ENCODE measurements at places on chromosomes 16 and 17.

DNA sequence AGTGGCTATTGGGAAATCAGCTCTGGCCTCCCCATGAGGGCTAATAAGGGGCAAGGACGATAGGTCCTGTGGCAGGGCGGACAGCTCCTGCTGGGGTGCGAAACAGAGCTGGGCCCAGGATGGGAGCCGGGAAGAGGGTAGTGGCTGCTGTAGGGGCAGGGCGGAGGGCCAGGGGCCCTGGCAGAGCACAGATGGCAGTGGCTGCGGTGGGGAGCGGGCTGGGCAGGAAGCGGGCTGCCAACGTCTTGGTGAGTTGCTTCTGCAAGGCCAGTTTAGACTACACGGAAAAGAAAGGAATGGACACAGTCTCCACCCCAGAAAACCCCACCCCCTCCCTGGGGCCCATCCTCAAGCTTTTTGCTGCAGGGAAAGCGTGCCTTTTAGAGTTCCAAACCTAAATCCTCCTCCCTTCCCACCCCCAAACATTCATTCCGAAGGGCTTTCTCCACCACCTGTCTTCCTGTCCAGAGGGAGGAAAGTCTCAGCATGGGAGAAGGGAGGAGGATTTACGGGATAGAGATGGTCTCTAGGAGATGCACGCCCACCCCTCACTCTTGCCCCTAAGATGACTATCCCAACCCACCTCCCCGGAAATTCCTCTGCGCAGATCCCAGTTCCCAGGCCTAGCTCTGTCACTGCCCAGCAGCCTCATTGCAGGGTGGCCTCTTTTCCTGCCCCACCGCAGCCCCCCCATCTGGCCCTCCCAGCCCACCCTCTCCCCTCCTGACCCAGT, 7.1 kb downstream of the NKIRAS2 start:
- DNase-seq: no peak

DNA sequence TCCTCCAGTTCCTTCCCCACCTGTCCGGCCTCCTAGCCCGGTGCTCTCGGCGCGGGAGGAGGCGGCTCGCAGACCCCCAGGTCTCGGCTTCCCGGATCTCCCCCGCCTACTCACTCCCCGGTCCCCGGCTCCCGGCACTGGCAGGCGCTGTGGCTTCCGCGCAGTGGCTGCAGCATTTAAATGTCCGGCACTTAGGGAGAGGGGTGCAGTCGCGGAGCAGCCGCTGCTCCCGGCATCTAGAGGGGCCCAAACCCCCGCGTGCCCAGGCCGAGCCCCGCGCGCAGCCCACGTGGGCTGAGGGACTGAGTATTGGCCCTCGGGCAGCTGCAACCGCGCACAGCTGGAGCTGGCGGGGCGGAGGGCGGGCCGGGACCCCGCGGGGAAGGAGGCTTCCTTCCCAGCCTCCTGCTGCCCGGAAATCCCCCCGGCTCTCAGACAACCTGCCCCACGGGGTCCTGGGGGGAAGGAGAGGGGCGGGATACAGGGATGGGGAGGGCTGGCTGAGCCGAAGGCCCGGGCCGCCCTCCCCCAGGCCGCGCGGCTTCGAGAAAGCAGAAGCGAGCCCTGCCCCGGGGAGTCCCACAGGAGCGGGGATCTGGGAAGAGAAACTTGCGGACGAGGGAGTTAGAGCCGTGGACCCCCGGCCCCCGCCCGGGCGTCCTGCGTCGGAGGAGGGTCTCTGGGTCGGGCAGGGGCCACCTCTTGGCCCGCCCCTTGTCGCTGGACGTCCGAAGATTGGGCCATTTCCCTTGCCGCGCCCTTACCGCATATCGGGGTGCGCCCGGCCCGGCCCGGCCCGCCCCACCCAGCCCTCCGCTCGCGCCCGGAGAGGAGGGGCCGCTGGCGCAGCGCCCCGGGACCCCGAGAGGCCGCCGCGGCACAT, at the start of gene MMP25:
TSS of gene MMP25 (plus strand) at position 804 of the 883 bp plus-strand sequence. CDS start 357 bp downstream, outside the sequence.
- no peak for DNase-seq

GRCh38 chr17:77692571-77693161, 265.8 kb upstream of the TNRC6C start:
- DNase-seq: no peak

GRCh38 chr17:19641687-19642372, 6.7 kb upstream of the ALDH3A2 start:
- DNase-seq: no peak

- DNase-seq: no peak
These were observed 33.9 kb downstream of the COTL1 start for GRCh38 chr16:84583995-84584394.

DNA sequence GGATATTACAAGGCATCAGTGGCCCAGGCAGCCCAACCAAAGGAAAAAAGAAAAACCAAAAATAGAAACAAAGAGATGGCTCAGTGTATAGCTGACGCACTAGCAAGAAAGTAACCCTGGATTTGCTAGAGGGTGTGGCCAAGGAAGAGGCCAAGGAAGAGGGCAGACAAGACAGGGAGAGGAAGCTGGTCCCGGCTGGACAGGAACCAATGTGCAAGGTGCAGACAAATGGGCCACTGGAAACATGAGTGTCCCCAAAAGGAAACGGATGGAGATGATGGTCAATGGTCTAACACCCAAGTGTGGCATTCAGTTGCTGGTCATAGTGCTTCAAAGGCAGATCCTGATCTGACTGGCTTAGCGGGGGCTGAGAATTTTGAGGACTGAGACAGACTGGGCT, 10.7 kb downstream of the POLR3K start:
- no peak for DNase-seq

DNA sequence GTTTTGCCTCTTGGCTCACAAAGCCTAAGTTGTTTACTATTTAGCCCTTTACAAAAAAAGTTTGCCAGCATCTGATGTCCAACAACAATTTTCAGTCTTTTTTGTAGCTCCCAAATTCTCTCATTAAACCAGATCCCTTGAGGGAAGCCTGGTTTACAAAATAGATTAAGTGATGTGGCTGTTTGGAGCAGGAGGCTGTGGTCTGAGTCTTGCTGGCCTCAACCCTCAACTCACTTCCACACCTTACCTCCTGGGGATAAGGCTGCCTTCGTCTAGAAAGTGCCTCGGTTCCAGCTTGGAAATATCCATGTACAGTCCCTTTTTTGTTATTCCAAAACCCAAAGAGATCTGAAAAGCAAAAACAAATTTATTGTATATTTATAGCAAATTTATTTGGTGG, 138.4 kb downstream of the WWOX start:
- no peak for DNase-seq

- DNase-seq: no peak
These were observed 225.4 kb downstream of the SEC14L1 start for GRCh38 chr17:77366206-77366557.

GRCh38 chr17:58956997-58957724, 149.5 kb downstream of the TRIM37 start:
- no peak for DNase-seq

- no peak for DNase-seq
These were observed 185.5 kb upstream of the DYNLRB2 start for GRCh38 chr16:80355335-80355734.

GRCh38 chr17:21058098-21058893, 15.5 kb upstream of the USP22 start:
- no peak for DNase-seq

GRCh38 chr16:48605518-48606110, 4.4 kb downstream of the N4BP1 start:
- DNase-seq: no peak

- DNase-seq: no peak
These were observed 15.1 kb upstream of the PDK2 start for GRCh38 chr17:50080096-50080480.

DNA sequence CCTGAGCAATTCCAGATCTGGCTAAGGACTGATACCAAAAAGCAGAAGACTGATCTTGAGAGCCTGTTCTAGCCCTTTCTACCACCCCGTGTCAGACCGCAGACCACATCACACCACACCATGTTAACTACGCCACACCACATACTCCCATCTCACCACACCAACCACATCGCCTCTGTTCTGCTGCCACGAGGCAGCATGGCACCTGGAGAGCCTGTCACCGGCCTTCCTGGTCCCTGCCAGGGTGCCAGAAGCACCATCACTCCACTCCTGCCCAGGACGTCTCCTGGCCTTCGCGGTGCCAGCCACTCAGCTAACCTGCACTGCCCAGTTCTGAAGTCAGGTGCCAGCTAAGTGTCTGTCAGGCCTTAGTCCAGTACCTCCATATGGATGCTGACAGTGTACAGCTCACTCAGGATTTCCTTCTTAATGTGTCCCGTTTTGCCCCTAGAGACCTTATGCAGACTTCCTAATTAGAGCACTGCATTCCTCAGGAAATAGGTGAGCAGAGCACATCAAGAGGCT, 37.2 kb upstream of the BCAR1 start:
- peak; percentile 57 for DNase-seq

DNA sequence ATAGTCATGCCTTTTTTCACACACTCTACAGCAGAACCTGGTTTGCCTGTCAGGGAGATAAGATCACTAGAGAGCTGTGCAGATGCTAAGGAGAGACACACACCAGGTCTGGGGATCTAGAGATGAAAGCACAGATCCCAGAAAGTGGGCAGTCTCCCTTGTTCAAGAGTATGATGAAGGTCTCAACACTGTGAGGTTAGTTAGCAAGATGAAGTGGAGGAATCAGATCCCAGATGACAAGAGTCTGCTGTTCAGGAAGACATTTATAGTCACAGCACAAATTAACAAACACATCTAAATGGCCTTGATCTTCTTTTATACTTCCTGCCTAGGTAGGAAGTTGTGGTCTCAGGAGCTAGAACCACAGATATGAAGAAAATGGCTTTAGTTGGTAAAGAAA, 23.4 kb upstream of the SKAP1 start:
- no peak for DNase-seq

GRCh38 chr16:67246756-67247191, 507 bp downstream of the FHOD1 start:
- no peak for DNase-seq

GRCh38 chr17:67759355-67760171, 41.8 kb downstream of the NOL11 start:
- no peak for DNase-seq

DNA sequence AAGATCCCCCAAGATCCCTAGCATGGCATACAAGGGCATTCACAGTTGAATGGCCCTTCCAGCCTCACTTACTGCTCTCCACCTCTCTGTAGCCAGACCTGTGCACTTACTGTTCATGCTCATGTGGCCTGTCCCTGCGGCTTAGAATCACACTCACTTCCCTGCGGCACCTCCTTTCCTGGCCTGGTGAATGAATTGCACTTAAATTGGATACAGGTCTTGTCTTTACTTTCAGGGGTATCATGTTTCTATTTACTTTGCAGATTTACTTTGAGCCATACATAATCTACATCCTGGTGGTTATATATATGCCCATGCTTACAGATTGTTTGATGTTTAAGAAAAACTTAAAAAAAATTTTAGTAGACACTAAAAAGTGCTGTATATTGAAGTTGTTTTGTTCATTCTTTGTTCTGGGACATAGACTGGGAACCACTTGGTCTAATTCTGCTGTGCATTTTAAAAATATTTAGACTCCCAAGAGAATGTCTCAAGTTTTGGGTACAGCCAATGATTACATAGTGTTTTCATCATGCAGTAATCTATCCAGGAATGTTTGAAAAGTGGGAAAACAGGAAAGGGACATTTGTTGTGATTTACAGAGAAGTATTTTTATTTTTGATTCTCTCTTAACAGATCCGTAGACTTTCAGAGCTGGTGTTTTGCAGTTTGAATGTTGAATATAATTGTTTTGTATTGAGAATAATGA, 63.9 kb downstream of the NUP88 start:
- no peak for DNase-seq

DNA sequence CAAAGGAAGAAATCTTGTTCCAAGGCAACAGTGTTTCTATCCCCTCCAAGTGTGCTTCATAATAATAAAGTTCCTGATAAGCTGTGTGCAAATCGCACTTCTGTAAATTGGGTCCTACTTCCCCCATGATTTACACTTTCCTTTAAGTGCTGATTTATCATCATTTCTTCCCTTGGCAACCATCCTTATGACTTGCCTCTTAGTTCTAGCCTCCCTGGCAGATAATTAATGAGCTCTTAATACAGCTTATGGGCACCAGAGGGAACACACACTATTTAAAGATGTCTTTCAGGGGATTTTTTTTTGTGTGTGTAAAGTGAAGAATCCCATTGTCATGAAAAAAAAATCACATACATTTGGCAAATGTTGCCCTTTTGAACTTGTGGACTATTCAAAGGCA, 101.6 kb upstream of the MPHOSPH6 start:
- no peak for DNase-seq

DNA sequence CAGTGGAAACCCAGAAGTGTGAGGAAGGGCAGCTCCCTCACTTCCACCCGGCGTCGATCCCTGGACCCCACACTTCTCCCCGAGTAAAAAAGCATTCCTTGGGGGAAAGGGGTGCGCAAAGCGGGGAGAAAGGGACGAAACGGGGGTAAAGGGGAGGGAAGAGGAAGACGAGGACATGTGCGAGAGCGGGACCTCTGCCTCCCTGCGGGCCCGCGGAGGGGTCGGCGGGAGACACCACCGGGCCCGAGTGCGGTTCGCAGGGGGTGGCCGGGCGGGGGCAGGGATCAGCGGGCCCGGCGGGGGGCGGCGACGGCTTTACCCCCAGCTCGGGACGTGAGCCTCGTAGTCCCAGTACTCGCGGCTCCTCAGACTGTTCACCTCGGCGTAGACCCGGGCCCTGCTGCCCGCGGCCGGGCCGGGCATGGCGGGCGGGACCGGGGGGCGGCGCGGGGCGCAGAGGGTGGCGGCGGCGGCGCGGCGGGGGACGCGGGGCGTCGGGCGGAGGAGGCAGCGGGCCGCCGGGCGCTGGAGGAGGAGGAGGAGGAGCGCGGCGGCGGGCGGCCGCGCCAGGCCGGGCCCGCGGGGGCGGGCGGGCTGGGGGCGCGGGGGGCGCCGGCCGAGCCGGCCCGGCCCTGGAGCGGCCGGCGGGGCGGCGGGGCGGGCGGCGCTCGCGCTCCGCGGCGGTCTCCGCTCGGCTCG, 443 bp downstream of the CSNK2A2 start:
- no peak for DNase-seq

DNA sequence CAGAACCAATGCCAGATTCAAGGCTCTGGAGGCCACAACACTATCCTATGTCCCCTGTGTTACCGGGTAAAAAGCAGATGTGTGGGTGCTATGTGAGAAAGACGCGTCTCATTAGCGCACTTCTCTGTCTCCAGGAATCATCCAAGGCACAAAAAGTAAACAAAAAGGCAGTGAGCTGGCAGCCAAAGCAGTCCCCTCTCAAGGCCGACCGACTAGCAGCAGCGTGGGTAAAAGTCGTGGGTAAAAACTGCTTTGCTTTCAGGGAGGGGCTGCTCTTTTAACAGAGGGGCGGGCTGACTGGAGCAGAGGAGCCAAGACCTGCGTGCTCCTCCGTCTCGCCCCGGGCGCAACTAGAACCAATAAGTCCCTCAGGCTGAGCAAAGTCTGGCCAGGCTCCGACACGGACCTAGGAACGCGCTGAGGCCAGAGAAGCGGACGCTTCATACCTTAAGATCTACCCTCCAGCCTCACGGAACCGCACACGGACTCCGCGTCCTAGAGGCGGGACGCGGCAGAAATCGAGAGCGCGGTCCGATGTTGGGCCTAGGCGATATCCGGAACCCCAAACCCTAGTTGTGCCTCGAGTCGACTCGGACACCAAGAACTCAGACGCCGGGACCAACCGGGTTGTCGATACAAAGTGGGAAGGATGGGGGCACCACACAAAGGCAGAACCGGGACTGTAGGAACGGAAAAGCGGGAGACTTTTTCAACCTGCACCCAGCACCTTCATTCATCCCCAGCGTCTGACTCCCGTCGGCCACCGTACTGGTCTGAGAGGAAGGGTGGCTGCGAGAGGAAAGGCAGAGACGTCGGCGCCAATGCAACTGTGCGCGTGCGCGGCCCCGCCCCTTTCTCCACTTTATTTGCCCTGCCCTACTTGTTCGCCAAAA, at the start of gene INTS2:
TSS of gene INTS2 (minus strand) at position 775 of the 893 bp plus-strand sequence. CDS start 1,338 bp downstream, outside the sequence.
- peak; percentile 92 for DNase-seq
